AG04450 (cell line): ENCODE measurements at places on chromosomes 4 and X. TPM values are rescaled to one million over a fixed set of nuclear protein-coding genes. Genes with fewer than 3 reads are reported as not detected.

DNA sequence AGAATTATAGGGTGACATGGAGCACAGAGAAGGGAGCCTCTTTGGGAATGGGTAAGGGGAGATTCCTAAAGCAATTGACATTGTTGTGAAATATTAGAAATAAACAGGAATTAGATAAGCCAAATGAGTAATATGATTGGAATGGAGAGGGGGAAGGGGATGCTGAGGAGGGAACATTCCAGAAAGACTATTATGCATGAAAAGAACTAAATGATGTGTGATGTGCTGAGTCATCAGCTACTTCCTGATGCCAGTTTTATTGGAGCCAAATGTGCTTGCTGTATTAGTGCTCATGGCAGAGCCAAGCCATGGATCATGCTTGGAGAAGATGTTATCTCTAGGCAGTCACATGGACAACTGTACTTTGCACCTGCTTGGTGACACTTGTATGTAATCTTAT is 189.0 kb upstream of the HCCS start:
- peak; percentile 43 for DNase-seq

Gene SPANXN5
- not detected in 2 replicates for polyA plus RNA-seq

- peak; percentile 21 for DNase-seq
These were observed at the start of gene PLXNB3 for GRCh38 chrX:153763989-153764755. Gene PLXNB3 (plus strand): TSS chrX:153764249. CDS start chrX:153765536, 1,287 bp downstream.

DNA sequence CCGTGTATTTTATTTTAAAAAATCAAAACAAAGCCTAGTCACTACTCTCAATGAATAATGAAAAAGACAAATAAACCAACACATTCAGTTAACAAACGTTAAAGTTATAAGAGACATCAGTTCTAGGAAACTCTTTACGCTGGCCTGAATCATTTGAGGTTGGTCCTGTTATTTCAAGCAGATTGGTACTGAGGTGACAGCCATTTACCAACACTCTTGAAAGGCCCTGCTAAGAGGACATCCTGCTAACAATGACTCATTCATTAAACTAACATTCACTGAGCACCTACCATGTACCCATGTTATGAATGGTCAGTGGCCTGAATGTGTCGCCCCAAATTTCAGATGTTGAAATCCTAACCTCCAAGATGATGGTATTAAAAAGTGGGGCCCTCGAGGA is 57.1 kb upstream of the ADGRG2 start:
- DNase-seq = no peak

Gene IL1RAPL2
- polyA plus RNA-seq = 0.71 and 1.3 TPM in 2 replicates

DNA sequence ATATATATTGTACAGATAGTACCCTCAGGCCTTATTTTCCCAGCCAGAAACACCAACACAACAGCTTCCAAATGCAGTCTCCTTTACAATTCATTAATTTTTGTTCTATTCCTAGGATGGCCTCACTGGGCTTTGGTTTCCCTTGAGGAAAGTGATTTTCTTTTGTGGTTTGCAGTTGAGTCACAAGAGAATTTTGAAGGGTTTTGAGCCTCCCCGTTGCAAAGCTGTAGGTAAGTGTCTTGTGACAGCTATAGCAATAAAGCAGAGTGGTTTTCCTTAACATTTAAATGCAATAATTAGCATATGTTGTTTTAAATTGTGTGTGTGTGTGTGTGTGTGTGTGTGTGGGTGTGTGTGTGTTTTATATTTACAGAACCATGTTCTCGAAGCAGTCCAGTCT is 54.1 kb upstream of the WDR17 start:
- DNase-seq = no peak

GRCh38 chr4:78032446-78032845 is 24.7 kb upstream of the FRAS1 start:
- DNase-seq = no peak

Gene KDR
- not detected in 2 replicates for polyA plus RNA-seq

GRCh38 chr4:186904101-186904500 is 180.4 kb upstream of the FAT1 start:
- peak; percentile 55 for DNase-seq

Gene NXF2B
- polyA plus RNA-seq = not detected in 2 replicates

DNA sequence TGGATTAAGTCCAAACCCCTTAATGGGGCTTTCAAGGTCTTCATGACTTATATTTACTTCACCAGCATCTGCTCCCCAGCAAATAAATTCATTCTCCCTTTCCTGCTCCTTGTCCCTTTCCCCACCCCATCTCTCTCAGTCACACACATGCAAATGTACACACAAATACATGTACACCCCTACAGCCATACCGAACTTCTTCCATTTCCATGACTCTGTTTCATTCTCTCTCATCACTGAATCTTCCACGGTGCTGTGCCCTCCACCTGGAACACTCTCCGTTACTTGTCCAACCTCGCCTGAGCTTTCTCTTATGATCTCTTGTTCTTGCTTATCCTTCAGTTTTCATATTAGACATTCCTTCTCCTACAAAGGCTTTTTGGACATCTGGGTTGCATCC is 22.0 kb upstream of the RPA4 start:
- DNase-seq = no peak

Gene DCAF8L2
- polyA plus RNA-seq = not detected in 2 replicates

GRCh38 chr4:186201535-186202230 is 10.3 kb downstream of the CYP4V2 start:
- DNase-seq = no peak

Gene NHS
- polyA plus RNA-seq = 2.0 and 2.3 TPM in 2 replicates

GRCh38 chr4:153825691-153826090 is 36.8 kb upstream of the SFRP2 start:
- no peak for DNase-seq

- no peak for DNase-seq
These were observed 71.8 kb upstream of the BMP2K start for GRCh38 chr4:78704317-78704716.

DNA sequence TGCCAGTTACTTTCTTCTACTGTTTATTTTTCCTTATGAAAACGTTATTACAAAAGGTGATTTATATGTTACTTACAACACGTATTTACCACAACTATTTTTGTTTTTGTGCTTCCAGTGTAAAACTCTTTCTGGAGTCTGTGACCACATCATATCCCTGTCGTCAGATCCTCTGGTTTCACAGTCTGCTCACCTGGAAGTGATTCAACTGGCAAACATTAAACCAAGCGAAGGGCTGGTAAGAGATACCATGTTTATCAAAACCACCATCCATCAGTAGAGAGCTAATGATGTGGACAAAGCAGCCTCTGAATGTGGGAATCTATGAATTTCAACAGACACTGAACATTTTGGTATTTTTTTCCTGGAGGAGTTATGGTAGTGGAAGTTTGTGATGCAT is 116.1 kb downstream of the CNKSR2 start:
- DNase-seq = no peak

Gene ELF4
- polyA plus RNA-seq = 17.7 and 18.3 TPM in 2 replicates

Gene NAT8L
- polyA plus RNA-seq = not detected in 2 replicates

Gene PCDH7
- polyA plus RNA-seq = 18.5 and 20.0 TPM in 2 replicates

DNA sequence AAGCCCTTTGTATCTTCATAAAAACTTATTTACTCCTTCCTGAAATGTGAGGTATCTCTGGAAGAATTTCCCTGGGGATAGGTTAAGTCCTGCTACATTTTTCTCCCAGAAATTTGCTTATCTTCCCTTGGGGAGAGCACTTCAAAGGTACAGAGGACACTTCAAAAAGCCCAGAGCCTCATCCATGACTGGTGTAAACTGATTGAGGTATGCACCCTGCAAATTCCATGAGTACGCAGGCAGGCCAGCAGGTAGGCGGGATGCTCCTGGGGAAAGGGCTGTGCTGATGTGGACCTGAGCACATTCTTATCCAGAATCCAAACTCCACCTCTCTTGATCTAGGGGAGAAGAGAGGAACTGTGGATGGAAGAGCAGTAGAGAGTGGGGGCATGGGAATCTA is 26.3 kb upstream of the RASGEF1B start:
- DNase-seq = no peak

GRCh38 chr4:168830777-168831512 is 179.1 kb downstream of the CBR4 start:
- DNase-seq = no peak

Gene PPBP
- not detected in 2 replicates for polyA plus RNA-seq

DNA sequence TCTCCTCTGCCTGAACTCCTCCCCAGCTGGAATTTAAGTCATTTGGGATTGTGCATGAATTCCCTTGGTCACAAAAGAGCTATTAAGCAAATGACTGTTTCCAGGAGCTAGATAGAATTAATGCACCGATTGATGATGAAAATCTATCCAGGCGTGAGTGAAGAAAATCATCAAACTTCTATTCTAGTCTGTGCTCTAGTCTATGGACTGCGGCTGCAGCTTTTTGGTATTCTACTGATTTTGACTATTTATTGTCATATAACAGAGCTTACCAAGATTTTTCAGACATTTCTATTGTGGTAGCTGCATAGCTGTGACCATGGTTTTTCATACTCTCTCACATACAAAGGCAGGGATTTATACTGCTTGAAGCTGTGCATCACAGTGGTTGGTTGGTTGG is 403.8 kb downstream of the FSTL5 start:
- no peak for DNase-seq

- no peak for DNase-seq
These were observed 293.8 kb downstream of the IQCM start for GRCh38 chr4:149521611-149522425.

GRCh38 chr4:139038874-139039443 is 23.4 kb downstream of the NOCT start:
- DNase-seq = no peak

Gene PSMD10
- 85.3 and 118 TPM in 2 replicates for polyA plus RNA-seq
